Stimulated activated CD8-positive, alpha-beta memory T cell treated with anti-CD3 and anti-CD28 coated beads, Interleukin-15, amount 100 ng/mL, for 1 hour (primary cell): ENCODE measurements at places on chromosomes 7 and 10.

DNA sequence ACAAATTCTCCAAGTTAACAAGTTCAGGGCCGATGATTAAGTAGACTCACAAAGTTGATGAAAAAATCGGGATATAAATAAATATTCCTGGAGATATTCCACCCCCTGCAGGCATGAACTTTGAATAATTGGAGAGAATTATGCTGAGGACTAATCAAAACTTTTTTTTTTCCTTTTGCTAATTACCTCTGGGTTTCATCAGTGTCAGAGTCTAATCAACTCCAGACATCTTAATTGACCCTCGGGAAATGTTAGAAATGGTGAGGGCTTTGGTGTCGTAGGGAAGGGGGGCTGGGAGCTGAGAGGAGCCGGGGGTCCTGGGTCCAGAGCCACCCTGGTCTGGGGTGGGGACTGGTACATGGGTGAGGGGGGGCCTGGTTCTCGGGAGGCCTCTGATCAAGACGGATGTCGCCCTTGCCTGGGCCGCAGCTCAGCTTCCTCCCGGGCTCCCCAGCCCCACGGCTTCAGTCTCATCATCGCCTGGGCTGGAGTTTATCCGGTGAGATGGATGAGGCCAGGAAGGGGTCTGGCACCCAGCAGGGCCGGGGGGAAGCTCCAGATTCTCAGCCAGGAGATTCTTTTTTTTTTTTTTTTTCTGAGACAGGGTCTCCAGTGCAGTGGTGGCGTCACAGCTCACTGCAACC, 30.4 kb upstream of the ELFN1 start:
- DNase-seq = no peak

GRCh38 chr7:130144312-130145171, 60.7 kb downstream of the TMEM209 start:
- no peak for DNase-seq

DNA sequence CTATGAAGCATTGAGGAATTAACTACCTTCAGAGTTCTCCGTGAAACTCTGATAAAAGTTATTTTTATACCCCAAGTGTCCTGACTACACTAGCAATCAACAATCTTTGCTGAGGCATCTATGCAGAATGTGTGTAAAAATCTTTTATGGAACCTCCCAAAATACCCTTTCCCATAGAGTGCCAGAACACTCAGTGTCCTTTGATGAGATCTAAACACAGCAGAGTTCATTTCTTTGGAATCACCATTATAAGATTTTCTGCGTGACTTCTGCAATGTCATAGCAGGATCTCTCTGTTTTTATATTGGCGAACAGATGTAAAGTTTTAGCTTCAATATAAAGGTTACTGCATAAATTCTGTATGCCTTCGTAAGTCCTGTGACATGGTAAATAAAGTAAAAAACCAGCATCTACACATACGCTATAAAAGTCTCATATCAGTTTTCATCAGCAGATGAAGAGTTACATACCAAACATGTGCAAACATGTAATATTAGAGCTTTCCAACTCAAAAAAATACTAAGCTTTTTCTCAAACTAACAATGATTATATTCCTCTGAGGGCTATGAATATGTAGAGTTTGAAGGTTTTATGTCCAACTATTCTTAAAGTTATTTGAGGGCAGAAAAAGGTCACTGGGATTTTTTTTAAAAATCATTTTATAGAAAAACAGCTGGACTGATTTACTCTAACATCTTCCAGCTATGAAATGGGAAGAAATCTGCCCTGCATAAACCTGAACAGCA, 67.2 kb downstream of the SKIDA1 start:
- DNase-seq = no peak

DNA sequence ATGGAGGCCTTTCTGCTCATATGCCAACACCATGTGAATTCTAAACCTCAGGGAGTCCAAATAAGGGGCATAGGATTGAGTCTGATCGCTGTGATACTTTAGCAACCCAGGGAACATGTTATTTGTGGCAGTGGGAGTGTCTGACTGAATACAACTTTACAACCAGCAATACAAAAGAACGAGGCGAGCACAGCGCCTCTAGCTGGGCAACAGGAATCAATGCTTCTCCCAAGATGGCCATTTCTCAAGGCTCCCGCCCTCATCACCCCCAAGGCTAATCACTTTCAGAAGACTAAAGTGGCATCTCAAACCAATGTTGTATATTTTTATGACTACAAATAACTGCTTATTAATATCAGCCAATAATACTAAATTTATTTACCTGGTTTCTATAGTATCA, 28.1 kb downstream of the YWHAG start:
- no peak for DNase-seq

DNA sequence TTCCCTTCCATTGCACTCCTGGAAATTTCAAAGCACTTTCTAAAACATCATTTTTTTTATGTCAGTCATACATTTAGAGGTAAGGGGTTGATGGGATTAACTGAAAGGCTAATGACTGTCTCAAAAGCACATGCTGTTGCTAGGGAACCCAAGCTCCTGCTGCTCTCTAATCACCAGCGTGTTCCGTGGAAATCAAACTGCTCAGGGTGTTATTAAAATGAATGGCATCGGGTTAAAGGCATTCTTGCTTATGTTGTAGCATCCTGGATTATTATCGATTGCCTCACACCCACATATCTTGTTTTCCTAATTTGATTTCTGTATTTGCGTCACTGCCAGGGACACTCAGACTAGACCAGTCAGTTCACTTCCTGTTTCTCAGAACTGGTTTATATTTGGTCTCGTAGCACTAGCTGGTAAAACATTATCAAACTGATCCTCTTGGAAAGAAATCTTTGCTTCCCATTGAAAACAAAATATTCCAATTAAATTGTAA, 216.5 kb upstream of the MKLN1 start:
- DNase-seq = no peak

DNA sequence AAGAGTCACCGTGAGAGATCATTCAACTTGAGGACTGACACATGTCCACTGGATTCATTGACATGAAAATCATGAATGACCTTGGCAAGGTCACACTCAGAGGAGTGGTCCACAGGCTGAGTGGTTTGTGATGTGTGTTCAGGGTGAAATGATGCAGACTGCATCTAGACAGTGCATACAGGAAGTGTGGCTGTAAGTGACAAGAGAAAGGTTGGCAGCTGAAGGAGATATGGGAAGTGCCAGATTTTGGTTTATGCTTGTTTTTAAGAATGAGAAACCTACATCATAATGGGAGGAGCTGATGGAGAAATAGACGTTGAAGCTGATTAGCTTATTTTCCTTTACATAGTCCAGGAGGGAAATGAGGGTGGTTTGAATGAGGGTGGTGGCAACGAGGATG, 64.8 kb upstream of the VIPR2 start:
- DNase-seq = no peak

DNA sequence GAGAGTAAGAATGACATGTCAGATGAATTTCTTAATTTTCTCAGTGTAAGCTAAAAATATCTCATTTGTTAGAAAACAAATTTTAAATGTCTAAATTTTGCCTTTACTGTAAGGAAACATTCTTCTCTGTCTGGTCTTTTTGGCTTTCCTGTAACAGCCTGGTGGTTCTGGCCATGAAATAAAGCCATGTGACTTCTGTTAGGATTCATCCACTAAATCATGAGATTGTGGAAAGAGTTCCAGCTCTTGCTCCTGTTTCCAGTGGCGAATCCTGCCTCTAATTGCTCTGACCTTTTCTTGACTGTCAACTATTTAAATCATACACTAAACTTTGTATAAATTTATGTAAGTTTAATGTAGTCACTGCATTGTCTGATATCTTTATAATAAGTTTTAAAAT, 398.5 kb upstream of the AKR1E2 start:
- no peak for DNase-seq

DNA sequence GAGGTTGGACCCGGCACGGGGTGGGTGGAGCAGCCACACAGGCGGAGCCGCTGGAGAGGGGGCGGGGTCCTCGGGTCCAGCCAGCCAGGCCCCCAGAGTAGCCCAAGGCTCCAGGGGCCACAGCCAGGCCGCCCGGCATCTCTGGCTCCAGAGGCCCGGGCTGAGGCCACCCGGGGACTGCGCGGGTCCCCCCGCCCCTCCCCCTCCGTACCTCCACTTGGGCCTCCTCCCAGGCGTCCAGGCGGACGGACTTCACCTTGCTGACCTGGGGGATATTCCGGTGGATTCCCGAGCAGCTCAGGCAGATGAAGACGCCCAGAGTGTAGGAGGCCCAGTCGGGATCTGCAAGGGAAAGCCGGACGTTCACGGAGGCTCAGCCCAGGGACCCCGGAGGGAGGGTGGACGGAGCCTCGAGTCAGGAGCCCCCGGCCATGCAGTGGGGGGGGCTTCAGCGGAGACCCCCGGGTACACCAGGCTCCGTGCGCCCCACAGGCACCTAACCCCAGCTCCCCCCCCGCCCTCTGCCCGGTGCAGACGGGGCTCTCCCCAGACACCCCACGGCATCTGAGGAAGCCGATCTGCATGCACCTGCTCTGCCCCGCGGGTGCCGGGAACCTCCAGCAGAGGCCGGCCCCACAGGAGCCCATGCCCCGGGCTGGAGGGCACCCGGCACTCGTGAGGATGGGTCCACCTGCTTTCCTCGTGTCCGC, 19.2 kb downstream of the ADAP1 start:
- no peak for DNase-seq

GRCh38 chr10:109173937-109174336, 749.4 kb downstream of the XPNPEP1 start:
- DNase-seq = no peak

GRCh38 chr7:70833726-70834125, 298.2 kb upstream of the GALNT17 start:
- DNase-seq = no peak

DNA sequence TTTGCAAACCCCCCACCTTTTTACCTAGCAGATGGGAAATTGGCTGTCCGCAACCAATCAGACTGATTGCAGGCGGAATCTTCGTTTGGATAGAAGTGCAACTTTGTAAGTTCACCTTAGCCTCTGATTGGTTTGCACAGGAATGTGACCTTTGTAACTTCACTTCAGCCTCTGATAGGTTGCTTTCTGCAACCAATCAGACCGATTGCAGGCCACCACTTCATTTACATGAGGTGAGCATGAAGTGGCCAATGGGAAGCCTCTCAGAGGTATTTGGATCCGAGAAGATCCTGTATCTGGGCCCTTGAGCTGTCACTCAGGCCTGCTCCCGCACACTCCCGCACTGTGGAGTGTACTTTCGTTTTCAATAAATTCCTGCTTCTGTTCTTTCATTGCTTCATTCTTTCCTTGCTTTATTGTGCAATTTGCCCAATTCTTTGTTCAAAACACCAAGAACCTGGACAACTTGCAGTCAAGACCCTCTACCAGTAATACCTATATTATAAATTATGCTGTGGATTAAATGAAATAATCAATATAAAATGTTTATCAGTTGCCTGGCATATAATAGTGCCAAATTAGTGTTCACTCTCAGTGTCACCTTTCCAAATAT, 491.4 kb downstream of the PLXNA4 start:
- DNase-seq = no peak

- no peak for DNase-seq
Measured at GRCh38 chr10:120732643-120733313, 118.4 kb upstream of the WDR11 start.

GRCh38 chr7:21412410-21412851, 15.5 kb upstream of the SP4 start:
- DNase-seq = no peak

- DNase-seq = no peak
Measured at GRCh38 chr10:42367532-42368230, 270.7 kb downstream of the ZNF33B start.

- no peak for DNase-seq
Measured at GRCh38 chr10:116382290-116382689, 45.4 kb upstream of the PNLIPRP3 start.

DNA sequence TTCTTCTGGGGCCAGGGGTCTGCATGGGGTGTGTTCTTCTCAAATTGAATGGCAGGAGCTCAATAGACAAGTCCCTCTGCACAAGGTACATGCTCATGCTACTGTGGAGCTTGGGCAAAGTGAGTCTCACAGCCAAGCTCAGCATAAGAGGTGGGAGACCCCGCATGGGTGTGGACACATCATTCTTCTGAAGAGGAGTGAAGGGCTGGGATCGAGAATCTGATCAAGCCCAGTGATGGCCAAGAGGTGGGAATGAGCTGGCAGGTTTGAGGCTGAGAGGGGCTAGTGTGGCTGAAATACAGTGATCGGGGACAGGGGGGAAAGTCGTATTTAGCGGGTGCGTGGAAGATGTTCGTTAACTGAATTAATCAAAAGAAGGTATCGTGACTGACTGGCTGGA, 32.6 kb downstream of the CDH23 start:
- DNase-seq = no peak

DNA sequence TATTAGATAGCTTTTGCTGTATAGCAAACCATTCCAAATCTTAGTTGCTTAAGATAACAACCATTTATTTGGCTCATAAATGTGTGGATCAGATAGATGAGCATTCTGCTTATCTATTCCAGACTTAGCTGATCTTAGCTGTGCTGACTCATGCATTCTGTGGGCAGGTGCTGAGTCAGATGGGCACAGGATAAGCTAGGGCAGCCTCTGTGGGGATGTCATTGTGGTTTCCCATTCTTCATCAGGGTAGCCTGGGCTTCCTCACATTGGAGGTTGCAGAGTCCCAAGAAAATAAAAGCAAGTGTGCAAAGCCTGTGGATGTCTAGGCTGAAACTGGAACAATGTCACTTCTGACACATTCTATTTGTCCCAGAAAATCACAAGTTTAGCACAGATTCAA, 917.0 kb downstream of the TYW1 start:
- no peak for DNase-seq

DNA sequence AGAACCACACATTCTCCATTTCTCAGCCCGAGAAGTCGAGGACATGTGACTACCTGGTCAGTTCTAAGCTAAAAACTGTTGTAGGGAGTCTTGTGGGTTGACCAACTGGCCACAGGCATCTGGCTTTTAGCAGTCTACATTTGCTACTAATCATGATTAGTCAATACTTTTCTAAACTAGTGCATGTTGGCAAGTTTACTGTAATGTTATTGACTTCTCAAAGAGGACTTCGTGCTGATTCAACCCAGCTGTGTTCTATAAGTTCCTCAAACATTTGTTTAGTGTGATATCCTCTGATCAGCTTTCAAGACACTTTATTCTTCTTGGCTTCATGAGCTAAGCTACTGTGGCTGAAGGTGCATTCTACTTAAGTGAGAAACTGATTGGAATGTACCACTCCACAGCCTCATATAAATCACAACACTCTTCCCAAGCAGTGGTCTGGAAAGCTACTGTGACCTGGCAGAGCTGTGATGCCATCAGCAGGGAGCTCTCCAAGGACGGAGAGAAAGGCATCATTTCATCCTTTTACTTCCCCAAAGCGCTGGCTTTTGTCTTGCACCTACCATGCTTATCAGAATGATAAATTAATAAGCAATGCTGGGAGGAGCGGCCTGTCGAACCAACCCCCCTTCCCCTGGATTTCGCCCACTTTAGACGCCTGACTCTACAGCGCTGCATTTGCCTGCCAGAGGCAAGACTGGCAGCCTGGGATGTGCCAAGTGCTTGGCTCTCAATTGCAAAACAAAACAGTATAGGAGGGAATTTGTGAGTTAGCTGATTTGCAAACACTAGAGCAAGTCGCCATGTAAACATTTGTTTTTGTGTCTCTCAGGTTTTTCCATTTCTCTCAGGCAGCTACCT, 206.7 kb upstream of the PLXNA4 start:
- DNase-seq = no peak

DNA sequence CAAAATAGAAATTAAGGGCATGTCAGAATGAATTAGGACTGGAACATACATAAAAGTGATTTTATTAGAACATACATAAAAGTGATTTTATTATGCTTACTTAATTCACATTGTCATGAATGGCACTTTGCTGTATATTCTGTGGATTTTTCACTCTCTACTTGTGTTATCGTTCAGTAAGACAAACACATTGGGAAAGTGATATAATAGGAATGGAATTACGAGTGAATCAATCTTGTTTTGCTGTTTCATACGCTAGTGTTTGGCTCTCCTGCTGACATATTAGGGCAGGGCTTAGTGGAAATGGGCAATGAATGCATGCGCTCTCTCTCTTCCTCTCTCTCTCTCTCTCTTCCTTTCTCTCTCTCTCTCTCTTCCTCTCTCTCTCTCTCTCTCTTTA, 561.1 kb downstream of the ACTR3B start:
- no peak for DNase-seq
